ENCODE measurements at places on chromosomes 13 and 19. TPM values are rescaled to one million over a fixed set of nuclear protein-coding genes. Genes with fewer than 3 reads are reported as not detected.
A peak's percentile ranks its signal among the peaks of the same experiment; 100 is the strongest.

PRR22 gene
- total RNA-seq: 1.5 TPM

GRCh38 chr19:38744298-38744681, at the start of gene CAPN12:
Gene CAPN12 (minus strand): TSS chr19:38744474. CDS start chr19:38744165, 309 bp downstream.
- DNase-seq: no peak

GRCh38 chr13:33292712-33293111, 7.2 kb upstream of the STARD13 start:
- DNase-seq: no peak

DNA sequence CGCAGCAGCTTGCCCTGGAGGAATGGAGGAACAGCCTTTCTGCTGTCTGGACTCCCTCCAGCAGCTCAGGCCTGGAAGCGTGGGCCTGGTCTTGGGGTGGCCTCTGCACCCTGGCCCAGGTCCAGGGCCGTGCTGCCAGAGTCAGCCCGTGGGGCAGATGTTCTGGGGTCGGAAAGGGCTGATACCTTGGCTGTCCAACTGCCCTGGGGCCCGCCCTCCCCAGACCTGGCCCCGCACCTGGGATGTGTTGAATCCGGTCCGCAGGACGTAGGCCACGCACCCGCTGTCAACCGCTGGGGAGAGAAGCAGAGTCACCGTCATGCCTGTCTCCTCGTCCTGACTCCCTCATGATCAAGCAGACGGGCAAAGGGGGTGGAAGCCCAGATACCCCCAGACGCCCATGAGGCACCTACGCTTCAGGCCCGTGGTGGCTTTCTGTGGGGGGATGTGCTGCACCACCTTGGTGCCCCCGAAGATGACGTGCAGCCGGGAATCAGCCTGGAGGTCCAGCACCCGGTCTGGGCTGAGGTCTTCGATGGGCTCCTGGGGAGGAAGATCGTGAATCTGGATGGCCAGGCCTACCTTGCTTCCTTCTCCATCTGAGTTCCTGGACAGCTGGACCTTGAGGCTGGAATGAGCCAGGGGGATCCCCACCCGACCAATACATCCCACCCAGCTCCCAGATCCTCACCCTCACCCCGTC, 7.7 kb downstream of the ATP13A1 start:
- DNase-seq: no peak

DNA sequence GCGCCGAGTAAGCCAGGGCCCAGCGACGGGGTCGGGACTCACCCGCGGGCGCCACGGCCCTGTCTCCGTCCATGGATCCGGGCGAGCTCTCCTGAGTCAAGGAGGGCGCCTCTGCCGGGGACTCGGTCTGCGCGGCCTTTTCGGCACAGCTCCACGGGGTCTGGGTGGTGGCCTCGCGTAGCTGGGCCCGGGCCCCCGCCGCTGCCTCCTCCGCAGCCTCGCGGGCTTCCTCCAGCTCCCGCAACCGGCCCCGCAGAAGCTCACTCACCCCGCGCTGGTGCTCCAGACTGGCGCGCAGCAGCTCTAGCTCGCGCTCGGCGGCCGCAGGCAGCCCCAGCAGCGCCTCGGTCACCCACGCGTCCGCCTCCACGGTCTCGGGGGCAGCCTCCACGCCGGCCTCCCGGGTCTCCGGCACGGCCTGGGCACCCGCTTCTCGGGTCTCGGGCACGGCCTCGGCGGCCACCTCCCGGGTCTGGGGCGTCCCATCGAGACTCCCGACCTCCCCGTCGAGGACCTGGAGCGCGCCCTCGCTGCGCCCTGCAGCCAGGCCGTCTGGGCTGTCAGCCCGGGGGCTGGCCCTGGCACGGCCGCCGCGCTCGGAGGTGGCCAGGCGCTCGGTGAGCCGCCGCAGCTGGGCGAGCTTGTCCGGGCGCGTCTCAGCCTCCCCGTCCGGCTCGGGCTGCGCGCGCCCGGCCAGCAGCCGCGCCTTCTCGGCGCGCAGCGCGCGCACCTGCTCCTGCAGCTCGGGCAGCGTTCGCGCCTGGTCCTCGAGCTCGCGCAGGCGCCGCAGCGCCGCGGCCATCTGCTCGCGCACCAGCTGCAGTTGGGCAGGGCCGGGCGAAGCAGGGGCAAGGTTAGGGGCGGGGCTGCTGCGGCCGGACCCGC, 8.4 kb downstream of the KANK3 start:
- no peak for DNase-seq

UPK1A gene
- 0.21 TPM for total RNA-seq

DNA sequence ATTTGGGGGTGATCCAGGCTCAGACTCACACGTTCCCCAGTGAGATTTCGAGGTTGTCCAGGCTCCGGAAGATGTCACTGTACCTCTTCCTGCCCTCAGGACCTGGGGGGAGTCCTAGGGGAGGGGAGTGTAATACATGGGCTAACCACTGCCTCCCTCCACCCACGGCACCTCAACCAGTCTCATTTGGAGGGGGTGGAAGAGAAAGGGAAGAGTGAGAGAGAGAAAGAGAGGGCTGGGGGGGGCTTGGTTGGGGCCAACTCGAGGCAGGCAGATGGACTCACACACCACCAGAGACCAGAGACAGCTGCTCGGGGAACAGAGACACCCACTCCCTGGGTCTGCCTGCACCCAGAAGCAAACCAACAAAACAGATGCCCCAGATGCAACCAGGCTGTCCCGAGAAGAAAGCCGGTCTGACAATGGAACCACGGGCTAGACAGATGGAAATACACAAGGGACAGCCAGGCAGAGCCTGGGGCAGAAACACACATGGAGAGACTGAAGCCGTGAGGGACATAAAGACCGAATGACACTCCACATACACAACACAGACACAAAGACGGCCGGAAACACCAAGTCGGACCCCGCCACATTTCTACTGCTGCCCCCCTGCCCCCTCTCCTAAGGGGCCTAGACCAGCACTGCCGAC, 825 bp downstream of the GMIP start:
- DNase-seq: peak; percentile 60

DNA sequence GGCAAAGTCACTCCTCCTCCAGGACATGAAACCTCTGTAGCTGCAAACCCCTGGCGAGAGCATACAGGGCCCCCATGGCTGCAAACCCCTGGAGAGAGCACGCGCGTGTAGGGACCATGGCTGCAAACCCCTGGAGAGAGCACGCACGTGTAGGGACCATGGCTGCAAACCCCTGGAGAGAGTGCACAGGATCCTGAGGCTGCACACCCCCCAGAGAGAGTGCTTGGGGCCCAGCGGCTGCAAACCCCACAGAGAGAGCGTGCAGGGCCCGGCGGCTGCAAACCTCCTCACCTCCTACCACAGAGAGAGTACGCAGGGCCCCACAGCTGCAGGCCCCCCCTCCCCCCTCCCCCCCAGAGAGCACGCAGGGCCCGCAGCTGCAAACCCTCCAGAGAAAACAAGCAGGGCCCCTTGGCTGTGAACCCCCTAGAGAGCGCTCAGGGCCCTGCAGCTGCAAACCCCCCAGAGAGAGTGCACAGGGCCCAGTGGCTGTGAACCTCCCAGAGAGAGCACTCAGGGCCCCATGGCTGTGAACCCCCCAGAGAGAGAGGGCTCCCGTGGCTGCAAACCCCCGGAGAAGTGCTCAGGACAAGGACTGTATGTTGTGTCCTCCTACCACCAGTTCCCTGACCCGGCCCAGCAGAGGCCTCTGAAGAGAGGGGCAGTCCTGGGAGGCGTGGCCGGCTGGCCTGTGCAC, 7.3 kb downstream of the ADPRHL1 start:
- DNase-seq: no peak

BABAM1 gene
- total RNA-seq: 109 TPM

DNA sequence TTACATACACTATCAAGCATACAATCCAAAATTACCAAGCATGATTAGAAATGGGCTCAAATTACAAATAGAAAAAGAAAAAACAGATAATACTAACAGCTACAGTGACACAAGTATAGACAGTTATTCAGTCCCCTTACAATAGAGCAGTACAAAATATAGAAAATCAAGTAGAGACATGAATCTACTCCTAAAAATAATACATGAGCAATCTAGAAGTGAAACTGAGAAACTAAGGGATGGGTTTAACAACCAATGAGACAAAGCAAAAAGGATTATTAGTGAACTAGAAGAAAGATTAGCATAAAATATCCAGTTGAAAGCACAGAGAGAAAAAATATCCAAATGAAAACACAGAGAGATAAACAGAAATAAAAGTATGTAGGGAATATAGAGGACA, 426.7 kb downstream of the TBC1D4 start:
- no peak for DNase-seq

Measured in activated naive CD4-positive, alpha-beta T cell treated with anti-CD3 and anti-CD28 coated beads for 36 hours (primary cell).